T-helper 2 cell treated with Interferon-gamma antibody and Interleukin-4, amounts not matched to agents 5 μg/mL and 100 μg/mL, for 36 hours (primary cell): ENCODE measurements at places on chromosomes 3 and 15.

DNA sequence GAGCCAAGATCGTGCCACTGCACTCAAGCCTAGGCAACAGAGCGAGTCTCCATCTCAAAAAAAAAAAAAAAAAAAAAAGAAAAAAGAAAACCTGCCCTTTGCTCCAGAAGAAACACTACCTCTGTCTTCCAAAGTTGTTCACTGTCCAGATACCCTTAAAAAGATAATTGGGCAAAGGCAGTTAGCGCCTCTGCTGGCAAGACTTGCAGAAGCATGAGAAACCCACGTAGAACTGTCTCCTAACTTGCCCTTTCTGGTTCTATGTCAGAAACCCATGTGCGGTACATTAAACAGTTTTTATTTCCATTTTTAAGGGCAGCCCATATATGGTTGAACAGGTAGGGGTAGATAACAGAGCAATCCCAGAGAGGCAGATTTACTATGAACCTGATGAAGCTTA lies 1026.4 kb downstream of the ROBO2 start:
- no peak for DNase-seq

DNA sequence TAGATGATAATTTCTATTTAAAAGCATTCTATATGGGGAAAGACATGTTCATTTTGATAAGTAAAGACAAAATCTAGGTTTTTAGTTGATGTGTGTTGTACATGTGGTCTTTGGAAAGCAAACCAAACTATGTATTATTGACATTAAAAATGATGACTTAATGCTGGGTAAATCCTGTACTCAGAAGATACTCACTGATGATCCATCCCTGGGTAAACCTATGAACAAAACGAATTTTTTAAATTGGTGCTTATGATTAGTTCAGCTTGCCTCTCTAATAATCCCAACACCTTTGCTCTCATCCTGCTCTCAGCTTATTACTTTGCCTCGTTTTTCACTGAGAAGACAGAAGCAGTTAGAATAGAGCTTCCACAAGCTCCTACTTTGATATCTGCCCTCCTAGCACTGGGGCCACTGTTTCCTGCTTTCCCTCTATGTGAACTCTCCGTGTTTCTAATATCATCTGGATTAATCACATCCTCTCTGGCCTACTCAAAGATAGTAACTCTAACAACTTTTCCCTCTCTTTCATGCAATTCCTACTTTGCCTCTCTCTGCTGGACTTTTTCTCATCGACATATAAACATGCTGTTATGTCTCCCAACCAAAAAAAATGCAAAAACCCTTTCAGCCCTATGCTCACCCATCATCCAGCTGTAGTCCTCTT lies 29.3 kb downstream of the RARRES1 start:
- no peak for DNase-seq

- DNase-seq: no peak
These were observed 946.8 kb downstream of the TUSC7 start for GRCh38 chr3:117656391-117656790.

DNA sequence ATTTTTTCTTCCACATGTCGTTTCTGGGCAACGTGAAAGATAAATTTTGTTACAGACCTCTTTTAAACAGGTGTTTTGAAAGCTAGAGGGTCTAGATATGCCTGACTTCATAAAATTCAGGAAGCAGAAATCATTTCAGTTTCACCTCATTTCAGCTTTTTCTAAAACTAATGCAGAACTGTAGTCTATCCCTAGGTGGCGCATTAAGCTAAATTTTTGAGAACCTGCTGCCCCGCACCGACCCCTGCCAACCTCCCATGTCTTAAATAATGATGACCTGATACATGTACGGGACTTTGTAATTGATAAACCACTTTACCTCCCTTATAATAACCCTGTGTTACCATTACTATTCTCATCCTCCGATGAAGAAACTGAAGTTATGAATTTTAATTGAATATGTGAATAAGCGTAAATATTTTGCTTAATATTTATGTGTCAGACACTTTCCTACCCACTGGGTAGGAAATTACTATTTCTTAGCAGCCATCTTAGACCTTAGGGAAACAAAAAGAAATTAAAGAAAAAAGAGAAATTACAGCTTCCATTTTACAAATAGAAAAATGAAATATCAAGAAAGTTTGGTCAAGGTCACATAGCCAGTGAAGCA lies 78.7 kb upstream of the GCNT3 start:
- no peak for DNase-seq

DNA sequence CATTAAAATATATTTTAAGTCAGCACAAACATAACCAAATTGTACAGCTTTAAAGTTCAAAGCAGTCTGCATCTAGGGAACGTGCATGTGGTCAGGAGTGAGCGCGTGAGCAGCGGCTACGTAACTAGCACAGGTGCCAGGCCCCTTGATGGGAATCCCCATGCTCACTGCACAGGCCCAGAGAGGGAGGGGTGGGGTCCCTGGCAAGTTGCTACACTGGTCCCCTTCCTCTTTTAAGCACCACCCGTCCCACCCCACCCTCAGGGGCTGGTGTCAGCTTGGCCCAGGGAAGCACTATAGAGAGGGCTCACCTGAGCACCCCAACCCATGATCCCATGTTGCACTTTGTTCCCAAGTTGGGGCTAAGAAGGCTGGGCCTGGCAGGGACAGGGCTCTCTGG lies 835 bp upstream of the GMPPB start:
- no peak for DNase-seq

GRCh38 chr3:100697723-100698285 lies 11.5 kb upstream of the TFG start:
- DNase-seq: no peak

- DNase-seq: no peak
These were observed 33.4 kb downstream of the PLCL2 start for GRCh38 chr3:16917980-16918682.

DNA sequence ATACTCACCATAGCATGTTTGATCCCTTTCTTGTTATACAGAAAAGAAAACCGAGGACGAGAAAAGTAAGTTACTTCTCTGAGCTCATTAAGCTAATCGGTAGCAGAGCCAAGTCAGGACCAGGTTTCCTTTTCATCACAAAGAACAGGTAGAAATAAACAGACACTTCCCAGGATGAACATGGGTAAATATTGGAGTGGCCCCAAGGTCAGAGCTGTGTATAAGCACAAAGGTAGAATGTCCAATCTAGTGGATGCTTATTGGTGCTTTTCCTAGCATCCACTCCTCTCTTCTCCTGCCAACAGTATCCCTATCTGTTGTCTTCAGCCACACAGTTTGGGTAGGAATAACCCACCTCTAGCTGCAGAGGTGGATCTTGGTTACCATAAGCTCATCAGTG lies 52.8 kb upstream of the THUMPD3 start:
- no peak for DNase-seq

DNA sequence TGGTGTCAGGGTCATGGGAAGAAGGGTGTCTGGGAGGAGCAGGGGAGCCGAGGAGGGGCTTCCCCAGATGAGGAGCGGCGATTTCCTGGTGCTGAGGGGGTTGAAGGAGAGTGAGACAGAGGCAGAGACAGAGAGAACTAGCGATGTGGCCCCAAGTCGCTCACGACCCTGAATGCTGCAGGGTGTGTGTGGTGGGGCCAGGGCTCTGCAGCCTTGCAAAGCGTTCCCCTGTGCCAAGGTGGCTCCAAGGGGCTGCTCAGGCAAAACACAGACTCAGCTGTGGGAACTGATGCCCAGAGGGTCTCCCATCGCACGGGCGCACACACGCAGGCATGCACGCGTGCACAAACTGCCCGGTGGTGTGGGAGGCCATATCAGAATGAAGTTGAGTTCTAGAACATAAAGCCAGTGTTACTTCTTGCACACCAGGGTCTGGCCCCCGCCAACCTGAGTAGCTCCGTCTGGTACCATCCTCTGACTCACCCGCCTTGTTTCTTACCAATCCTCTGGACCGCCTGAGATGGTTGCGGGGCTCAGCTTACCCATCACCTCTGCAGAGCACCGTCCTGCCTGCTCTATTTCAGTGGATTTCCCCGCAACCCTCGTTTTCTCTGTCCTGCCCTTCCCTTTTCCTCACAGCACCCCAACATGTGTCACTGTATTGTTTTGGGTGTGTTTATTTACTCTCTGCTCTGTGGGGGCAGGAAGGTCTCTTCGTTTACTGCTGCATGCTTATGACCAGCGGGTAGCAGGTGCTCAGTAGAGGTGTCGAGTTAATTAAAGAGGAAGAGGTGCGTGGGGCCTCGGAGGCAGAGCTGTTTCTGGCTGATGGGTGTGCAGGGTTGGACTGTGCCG lies 4.5 kb downstream of the MELTF start:
- DNase-seq: no peak

DNA sequence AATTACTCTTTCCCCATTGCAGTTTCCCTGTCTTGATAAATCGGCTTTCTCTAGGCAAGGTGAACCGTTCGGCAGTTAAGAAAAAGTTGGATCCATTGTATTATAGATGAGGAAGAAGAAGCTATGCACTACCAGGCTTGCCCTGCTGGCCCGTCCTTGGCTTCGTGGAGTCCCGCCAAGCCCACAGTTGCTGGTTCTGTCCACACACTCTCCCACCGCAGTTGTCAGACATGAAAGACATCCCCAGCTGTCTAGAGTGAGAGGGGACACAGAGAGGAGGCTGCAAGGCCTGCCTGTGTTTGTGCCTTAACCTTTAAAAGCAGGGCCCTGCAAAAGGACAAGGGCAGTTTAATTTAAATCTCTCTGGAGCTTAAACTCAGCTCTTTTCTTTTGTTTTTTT lies 47.2 kb upstream of the PLCL2 start:
- DNase-seq: no peak

DNA sequence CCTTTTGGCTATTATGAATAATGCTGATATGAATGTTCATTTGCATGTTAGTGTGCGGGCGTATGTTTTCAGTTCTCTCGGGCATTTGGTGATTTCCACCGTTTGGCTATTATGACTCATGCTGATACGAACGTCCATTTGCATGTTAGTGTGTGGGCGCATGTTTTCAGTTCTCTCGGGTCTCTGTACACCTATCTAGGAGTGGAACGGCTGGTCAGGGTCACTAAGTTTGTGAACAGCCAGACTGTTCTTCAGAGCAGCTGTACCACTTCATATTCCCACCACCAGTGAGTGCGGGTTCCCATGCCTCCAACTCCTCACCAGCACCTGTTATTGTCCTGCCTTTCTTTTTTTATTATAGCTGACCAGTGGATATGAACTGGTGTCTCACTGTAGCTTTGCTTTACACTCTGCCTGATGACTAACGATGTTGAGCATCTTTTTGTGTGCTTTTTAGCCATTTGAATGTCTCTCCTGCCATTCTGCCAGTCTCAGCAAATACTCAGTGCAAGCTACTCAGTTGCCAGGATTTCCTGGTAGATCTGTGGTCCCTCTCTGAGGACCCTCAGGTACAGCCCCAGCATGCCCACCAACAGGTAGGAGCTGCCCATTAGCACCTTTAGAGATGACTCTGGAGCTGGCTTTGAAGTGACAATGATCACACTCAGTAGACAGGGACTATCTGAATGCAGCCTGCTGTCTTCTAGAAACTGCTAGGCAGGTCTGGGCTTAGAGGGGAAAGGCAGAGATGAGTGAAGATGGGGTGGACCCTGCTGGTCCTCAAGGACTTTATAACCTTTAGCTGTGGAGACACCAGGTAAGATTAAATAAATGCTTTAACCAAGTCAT lies 141.1 kb downstream of the XXYLT1 start:
- DNase-seq: peak; percentile 74
